Activated naive CD4-positive, alpha-beta T cell treated with anti-CD3 and anti-CD28 coated beads for 36 hours (primary cell): ENCODE measurements at places on chromosomes 3 and 15. TPM values are rescaled to one million over a fixed set of nuclear protein-coding genes. Genes with fewer than 3 reads are reported as not detected.

DNA sequence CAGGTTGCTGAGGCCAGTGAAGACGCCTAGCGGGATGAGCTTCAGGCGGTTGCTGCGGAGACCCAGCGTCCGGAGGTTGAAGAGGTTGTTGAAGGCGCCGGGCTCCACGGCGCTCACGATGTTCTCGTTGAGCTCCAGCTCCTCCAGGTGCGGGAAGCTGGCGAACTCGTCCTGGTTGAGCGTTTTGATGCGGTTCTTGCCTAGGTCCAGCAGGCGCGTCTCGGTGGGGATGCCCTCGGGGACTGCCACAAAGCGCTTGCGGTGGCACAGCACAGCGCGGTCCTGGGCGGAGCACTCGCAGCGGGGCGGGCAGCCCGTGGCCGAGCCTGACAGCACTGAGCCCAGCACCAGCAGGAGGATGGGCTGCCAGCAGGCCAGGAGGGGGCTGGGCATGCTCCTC is 17.2 kb downstream of the LINGO1 start:
- no peak for DNase-seq
- no peaks in the 10 kb centered on the region for H3K27me3 ChIP-seq
- no peak overlapping the region for H3K27ac ChIP-seq
- H3K4me3 ChIP-seq = no peak overlapping the region

GRCh38 chr3:184578822-184579221 is 17.2 kb downstream of the EPHB3 start:
- H3K27me3 ChIP-seq = peaks cover 12% of the 10 kb centered on the region
- no peak for DNase-seq
- H3K4me3 ChIP-seq = no peak overlapping the region
- no peak overlapping the region for H3K27ac ChIP-seq
- H3K4me1 ChIP-seq = no peaks in the 10 kb centered on the region

The PLA2G4B gene
- total RNA-seq = 9.0 TPM

GRCh38 chr3:69259125-69259524 is 126.8 kb downstream of the FRMD4B start:
- H3K4me3 ChIP-seq = no peak overlapping the region
- H3K4me1 ChIP-seq = no peaks in the 10 kb centered on the region
- H3K36me3 ChIP-seq = no peaks in the 10 kb centered on the region
